Heart left ventricle (tissue), 16 donors: ENCODE measurements at places on chromosomes 6 and 20.

DNA sequence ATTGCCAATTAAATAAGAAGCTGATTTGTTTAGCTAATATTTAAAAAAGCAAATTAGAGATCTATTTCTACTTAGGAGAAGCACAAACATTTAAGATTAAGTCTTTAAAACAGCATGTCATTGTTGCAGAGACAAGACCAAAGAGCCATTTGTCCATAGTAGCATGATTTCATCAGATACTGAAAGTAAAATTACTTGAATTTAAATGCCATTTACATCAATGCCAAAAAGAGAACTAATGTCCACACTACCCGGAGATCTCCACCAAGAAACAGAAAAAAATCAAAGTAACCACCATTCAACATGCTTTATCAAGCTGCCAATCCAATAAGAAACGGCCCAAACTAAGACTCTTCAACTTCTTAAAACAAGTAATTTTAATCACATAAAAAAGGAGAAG, 15.7 kb downstream of the AURKA start:
- H3K36me3 ChIP-seq, result no peaks in the 10 kb centered on the region
- no peaks in the 10 kb centered on the region for H3K4me1 ChIP-seq
- H3K27ac ChIP-seq, result no peak overlapping the region
- no peak for DNase-seq
- no peak overlapping the region for H3K4me3 ChIP-seq

GRCh38 chr6:89311853-89312531, 3.1 kb downstream of the GABRR2 start:
- peak overlapping the region; percentile 70 for H3K27ac ChIP-seq
- peaks cover 15% of the 10 kb centered on the region for H3K4me1 ChIP-seq
- peak; percentile 62 for DNase-seq
- H3K27me3 ChIP-seq, result no peaks in the 10 kb centered on the region

- DNase-seq, result peak; percentile 76
- peaks cover 28% of the 10 kb centered on the region for H3K36me3 ChIP-seq
- H3K27ac ChIP-seq, result no peak overlapping the region
- peak overlapping the region; percentile 35 for H3K4me3 ChIP-seq
Measured at GRCh38 chr6:170279977-170280688, 10.7 kb downstream of the DLL1 start.

GRCh38 chr6:98581705-98582104, 252.7 kb upstream of the POU3F2 start:
- no peaks in the 10 kb centered on the region for H3K4me1 ChIP-seq
- H3K27me3 ChIP-seq, result no peaks in the 10 kb centered on the region
- H3K4me3 ChIP-seq, result no peak overlapping the region
- H3K27ac ChIP-seq, result no peak overlapping the region

- no peaks in the 10 kb centered on the region for H3K27me3 ChIP-seq
- H3K36me3 ChIP-seq, result no peaks in the 10 kb centered on the region
- no peak overlapping the region for H3K4me3 ChIP-seq
- H3K4me1 ChIP-seq, result no peaks in the 10 kb centered on the region
Measured at GRCh38 chr6:104486035-104486434, 373.7 kb downstream of the HACE1 start.

DNA sequence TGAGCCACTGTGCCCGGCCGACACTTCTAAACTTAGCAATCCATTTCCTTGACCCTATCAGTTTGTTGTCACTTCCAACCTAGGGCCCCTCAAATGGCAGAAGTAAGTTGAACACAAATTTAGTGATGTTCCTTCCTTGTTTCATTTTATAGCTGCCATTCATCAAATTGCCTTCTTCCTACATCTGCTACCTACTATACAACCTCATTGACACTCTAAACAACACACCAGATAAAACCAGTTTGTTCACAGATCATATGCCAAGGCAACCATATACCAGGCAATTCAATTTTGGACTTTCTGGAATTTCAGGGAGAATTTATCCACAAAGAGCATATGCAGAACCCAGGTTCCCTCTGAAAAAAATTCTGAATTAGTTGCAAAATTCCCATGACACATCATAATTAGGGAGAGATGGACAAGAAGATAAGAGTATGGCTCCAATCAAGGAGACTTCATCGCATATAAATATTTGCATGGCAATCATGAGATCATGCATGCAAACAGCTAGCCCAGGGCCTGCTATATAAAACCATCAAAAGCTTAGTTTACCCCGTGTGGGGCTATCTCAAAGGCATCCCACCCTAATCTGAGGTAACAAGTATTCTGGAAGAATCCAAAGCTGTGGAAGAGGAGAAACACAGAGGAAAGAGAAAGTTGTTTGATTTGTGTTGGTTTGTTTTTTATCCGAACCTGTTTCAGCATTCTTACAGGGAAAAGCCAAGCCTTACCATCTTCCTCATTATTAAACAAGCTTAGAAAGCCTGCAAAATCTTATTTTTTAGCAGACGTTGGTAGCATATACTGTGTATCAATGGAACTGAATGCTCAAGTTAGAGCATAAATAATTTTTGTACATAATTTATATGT, 132.8 kb upstream of the TNFAIP3 start:
- H3K4me1 ChIP-seq, result peaks cover 5% of the 10 kb centered on the region
- H3K36me3 ChIP-seq, result no peaks in the 10 kb centered on the region
- no peak for DNase-seq

DNA sequence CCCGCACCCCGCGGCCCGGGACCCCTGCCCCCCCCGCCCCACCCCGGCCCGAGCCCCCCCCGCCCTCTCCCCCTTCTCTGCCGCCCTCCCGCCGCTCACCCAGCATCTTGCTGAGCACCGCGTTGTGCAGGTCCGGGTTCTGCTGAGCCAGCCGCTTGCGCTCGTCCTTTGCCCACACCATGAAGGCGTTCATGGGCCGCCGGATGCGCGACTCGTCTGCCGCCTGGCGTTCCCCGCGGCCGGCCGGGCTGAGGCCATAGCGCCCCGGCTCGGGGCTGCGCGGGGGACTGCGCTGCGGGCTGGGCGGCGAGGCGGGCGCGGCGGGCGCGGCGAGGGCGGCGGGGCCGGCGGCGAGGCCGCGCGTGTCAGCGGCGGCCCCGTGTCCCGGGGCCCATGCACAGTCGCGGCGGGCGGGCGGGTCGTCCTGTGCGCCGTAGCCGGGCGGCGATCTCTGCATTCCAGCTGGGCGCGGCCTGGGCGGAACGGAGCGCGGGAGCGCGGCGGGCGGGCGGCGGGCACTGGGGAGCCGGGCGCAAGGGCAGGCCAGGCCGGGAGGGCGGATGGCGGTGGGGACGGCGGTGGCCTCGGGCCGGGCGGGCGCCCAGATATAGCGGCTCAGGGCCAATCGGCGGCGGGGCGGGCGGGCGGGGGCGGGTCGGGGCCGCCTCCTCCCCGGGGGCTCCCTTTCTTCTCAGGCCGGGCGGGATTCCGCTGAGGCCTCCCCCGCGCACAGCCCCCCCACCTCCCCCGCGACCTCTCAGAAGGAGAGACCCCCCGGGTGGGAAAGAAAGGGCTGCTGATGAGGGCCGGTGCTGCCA, at the start of gene SOX18:
Gene SOX18 (minus strand): TSS at position 580 of the 818 bp plus-strand sequence. CDS start 123 bp downstream, at position 457.
- peaks cover 18% of the 10 kb centered on the region for H3K4me1 ChIP-seq
- peaks cover 14% of the 10 kb centered on the region for H3K27me3 ChIP-seq
- DNase-seq, result peak; percentile 74
